ENCODE measurements at places on chromosomes 11 and 22.
A peak's percentile ranks its signal among the peaks of the same experiment; 100 is the strongest.

DNA sequence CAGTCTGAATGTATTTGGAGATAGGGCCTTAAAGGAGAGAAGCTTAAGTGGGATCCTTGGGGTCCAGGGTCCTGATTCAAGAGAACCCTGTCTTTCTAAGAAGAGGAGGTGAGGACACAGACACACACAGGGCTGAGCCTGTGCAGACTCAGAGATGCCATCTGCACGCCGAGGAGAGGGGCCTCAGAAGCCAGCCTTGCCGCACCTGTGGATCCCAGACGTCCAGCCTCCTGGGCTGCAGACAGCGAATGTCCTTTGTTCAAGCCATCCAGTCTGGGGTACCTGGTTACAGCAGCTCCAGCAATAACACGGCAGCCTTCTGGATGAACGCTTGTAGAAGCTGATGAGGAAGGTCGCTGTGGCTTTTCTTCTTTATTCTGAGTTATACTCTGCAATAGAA lies 1086.1 kb downstream of the BRD1 start:
- no peak for DNase-seq

GRCh38 chr11:43992834-43993637 lies 50.6 kb downstream of the C11orf96 start:
- no peak for DNase-seq

DNA sequence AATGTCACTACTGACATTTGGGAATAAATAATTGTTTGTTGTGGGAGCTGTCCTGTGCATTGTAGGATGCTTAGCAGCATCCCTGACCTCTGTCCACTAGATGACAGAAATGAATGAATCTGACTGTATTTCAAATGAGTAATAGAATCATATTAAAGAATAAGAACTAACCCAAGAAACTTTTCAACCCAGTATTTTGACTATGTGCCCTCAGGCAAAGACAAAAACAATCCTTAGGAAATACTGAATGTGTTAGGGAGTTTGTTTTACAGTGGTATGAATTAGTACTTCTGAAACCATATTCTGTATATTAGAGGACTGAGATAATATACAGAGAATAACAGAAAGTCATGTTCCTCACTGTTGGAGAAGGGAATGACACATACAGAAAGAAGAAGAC lies 320.9 kb upstream of the PITPNB start:
- DNase-seq = no peak

- no peak for DNase-seq
Measured at GRCh38 chr11:9052316-9052715, 39.1 kb downstream of the SCUBE2 start.

DNA sequence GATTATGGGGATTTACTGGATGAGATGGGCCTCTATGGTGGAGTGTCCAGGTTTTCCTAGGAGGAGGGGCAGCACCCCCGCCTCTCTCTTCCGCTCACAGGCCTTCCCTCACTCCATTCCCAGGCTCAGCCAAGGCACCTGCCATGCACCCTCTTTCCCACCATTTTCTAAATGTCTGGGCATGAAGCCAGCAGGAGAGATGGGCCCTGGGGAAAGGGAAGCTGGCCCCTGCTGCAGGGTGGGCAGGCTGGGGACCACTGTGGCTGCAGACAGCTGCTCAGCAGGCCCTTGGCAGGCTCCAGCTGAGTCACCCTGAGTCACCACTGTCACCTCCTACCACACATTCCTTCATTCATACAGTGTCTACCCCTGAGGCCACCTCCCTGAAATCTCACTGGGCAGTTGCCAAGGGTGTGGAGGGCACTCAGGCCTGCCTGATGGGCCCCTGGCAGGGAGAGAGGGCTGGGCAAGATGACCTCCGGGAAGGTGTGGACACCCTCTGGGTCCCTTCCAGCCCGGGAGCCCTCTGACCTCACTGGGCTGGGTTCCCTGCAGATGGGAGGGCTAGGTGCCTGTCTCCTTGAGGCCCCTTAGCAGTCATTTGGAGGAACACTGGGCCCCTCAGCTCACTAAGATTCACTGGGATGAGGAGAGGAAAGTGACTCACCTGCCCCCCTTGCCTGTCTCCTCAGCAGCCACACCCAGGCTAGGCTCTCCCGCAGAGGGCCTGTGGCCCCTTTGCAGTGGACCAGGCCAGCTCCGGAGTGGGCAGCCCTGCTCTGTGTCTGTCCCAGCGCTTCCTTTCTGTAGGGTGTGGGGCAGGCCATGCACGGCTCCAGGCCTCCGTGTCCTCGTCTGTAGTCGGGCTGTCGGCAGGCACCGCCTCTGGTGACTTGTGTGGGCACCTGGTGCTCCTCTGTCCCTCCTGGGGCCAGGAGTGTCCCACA lies 7.8 kb downstream of the MYEOV start:
- peak; percentile 90 for DNase-seq

DNA sequence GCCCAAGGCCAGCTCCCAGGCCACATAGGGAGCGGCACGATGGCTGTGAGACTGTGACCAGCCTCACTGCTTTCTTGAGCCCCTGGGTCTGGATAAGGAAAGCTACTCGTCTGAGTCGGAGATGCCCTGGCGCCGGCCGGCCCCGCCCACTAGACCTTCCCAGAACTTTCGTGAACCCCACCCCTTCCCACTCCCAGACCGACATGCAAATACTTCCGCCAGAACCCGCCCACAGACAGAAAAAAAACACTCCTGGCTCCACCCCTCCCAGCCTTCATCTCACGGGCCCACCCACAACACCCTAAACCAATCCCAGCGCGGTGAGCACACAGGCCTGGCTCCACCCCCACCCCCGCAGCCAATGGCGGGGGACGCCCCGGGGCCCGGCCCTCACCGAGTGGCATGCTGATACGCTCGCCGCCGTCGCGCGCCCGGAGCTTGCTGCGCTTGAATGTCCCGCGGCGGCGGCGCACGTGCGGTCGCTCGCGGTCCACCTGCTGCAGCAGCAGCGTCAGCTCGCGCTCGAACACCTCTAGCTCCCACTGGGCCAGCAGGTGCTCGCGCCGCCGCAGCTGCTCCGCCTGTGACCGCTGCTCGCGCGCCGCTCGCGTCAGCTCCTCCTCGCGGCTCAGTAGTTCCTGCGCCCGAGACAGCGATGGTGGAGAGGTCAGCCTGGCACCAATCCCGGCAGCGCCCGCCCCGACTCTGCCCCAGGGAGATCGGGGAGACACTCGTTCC lies 7.0 kb downstream of the MAP3K11 start:
- DNase-seq = peak; percentile 92

GRCh38 chr22:47361247-47361646 lies 598.8 kb downstream of the TBC1D22A start:
- no peak for DNase-seq

DNA sequence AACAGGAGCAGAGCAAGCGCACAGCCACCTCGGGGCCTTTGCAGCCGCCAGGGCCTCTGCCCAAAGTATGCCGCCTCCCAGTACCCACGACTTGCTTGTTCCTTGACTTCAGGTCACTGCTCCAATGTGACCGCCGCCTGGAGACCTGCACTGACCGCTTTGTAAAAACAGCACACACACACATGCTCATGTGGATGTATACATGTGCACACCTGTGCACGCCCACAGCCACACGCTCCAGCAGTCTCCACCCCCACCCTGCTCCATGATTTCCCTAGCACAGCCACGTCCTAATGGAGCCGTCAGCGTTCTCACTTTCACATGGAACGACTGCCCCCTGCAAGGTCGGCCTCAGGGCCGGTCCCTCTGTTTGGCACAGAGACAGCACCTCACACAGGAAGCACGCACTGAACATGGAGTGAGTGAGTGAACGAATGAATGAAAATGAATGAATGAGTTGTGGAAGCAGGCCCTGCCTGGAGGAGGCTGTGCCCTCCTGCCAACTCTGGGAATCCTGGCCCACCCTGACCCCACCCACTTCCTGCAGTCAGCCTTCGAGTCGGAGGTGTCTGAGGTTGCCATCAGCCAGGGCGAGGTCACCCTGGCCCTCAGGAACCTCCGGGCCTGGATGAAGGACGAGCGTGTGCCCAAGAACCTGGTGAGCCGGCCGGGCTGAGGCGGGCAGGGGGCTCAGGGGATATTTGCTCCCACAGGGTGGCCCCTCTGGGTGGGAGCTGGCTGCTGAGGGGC lies 8.0 kb downstream of the ALDH3B1 start:
- DNase-seq = no peak

DNA sequence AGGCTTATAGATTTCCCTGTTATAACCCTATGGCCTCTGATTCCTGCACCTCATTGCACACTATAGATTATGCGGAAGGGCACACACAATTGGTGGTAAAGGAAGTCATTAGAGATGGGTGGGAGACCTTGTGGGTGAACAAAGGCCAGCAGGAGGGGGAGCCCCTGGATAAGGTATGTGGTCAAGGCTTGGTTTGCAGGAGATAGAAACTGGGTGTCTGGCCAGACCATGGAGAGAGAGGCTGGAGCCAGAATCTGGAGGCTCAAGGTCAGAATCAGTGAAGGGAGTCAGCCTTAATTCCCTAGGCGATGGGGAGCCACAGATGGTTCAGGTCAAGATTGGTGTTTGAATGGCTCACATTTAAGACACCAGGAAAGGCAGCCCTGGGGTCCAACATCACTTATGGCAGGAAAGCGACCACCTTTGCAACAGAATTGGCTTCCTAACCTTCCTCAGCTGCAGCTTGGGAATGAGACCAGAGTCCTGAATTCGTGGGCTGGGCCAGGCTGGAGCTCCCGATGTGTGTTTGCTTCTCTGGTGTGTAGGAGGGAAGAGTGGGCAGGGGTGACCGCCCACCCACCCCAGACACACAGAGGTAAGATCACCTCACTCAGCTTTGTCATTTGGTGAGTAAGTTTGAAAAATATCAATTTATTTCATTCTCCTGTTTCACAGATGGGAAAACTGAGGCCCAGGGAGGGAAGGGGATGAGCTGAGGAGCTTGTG lies 22.7 kb upstream of the SCUBE1 start:
- no peak for DNase-seq

DNA sequence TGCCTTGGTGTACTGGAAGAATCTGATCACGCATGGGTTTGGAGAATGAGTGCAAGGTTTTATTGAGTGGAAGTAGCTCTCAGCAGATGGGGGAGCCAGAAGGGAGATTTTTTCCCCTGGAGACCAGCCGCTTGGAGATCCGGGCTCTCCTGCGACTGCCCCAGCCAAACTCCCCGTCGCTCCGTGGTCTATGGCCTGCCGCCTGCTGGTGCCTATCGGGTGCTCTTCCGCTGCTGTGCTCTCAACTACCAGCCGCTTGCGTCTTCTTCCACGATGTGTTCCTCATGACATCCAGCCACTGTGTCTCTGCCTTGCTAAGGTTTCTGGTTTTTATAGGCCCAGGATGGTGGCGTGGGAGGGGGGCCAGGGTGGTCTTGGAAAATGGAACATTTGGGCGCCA lies 145.6 kb upstream of the UBASH3B start:
- no peak for DNase-seq

DNA sequence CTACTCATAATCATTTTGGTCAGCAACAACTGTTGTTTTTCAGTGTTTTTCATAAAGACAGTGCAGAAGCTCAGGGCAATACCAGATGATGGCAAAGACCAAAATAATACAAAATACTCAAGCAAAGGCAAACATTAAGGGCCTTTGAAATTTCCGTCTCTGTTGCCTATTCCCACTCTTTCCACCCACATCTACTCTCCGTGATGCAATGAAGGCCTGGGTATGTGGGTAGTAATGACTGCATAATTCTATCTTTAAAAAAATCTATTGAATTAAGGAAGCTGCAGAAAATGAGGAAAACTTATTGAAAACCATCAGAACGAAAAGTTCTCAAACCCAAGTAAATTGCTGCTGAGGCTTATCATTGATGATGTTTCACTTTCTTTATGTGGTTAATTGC lies 203.3 kb downstream of the MAML2 start:
- DNase-seq = no peak

DNA sequence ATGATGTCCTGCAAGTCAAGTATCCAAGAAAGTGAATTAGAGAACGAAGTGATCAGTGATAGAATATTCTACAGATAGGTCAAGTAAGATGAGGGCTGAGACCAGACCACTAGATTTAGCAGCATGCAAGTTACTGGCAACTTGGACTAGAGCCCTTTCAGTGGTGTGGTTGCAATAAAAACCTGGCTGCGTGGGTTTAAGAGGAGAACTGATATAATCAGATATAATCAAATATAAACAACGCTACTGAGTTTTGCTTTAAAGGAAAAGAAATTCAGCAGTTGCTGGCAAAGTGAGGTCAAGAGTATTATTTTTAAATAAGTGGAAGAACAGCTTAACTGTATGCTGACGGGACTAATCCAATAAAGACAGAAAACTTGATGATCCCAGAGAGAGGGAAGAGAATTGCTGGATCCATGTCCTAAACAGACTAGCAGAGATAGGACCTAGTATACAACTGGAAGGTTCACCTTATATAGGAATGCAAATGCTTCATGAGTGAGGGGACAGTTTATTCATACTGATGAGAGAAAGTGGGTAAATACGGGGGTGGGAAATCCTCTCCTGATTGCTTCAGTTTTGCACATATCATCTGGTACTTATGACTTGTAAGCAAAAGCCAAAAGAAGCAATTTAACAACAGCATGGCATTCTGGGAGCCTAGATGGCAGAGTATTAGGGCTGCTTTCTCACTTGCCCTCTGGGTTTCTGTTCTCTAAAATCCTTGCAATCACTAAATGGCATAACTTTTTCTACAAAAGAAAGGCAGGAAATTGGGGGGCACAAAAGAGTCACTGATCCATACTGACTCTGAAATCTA lies 146.2 kb downstream of the RBFOX2 start:
- peak; percentile 26 for DNase-seq

- peak; percentile 62 for DNase-seq
Measured at GRCh38 chr11:45658292-45658991, 7.0 kb downstream of the CHST1 start.

- DNase-seq = no peak
Measured at GRCh38 chr11:9625728-9626127, 38.1 kb upstream of the SWAP70 start.

DNA sequence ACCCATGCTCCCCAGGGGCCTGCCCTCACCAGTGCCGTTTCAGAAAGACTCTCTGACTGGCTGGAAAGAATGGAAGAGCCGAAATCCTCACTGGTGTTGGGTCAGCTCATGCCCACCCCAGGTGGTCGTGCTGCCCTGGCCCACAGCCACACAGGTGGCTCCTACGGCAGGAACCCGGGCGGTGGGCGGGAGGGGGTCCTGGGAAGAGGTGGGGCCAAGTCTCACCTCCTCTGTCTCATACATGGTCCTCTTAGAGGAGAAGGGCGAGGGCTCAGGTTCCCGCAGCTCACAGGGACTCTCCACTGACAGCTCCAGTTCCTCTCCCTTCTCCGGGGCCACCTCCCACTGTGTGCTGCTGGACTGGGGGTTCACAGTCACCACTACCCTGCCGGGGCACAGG lies 8.2 kb downstream of the ATG2A start:
- no peak for DNase-seq

DNA sequence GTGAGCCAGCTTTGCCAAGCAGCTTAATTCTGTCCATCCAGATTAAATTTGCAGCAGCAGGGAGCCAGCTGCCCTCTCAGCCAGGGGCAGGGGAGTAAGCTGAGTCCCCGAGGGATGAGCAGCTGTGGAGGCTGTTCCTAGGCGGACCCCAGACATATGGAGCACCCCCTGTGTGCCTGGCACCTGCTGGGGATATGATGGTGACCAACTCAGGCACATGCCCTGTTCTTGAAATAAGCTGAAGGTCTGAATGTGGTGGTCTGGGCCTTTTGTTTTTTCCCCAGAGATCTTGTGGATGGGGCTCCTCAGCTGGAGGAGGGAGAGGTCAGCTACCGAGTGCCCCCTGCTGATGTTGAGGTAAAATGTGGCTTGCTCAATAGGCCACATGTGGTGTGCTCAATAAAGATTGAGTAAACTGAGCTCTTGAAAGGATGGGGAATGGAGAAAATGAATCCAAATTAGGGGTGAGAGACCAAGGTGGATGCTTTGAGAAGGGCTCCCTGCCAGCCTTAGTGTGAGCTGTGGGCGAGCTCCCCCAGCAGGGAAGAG lies 103.3 kb upstream of the NNMT start:
- peak; percentile 47 for DNase-seq

GRCh38 chr11:116928102-116928777 lies 90.8 kb upstream of the APOA1 start:
- no peak for DNase-seq

Measured in fibroblast of mammary gland (primary cell).